Naive B cell (primary cell): ENCODE measurements at places on chromosomes 7 and 10. TPM values are rescaled to one million over a fixed set of nuclear protein-coding genes. Genes with fewer than 3 reads are reported as not detected.

GRCh38 chr7:93890464-93891068 lies at the start of gene TFPI2:
Gene TFPI2 (minus strand): TSS chr7:93890753. CDS start chr7:93890678, 75 bp downstream.
- peak; percentile 9 for DNase-seq

DNA sequence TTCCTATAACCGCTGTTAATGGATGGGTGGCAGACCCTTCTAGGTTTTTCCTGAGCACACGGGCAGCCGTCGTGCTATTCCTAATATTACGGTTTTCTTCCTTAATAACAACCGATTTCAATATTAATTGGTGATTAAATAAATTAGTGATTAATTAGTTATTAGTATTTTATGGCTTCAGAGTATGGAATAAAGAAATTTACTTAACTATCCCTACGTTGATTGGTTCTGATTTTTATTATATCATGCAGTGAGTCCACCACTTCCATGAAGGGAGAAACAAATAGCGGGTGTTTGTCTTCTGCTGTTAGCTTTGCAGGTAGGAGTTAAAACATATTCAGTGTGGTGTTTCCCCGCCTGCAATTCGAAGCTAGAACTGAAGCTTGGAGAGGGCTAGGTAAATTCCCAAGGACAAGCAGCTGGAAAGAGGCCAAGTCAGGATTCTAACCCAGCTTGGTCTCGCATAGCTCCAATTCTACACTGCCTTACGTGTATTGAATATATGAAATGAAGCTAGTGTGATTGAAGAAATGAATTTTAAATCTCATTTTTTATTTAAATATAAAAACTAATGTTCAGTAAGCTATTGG lies 928 bp upstream of the CSTF2T start:
- peak; percentile 6 for DNase-seq

DNA sequence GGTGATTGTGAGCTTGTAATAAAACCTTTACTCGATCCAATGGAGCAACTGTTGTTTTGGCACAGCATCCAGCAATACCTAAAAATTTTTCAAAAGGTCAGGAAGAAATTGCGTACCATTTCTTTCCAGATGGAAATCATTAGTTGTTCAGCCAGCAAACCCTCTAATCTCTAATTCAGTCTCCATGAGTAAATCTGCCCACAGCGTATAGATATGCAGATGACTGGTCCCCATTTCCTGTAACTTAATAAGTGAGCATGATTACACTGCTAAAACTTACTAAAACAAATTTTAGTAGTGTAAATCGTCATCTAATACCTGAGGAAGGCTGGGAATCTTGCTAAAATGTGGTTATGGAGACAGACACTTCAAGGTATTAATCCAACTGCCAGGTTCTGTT lies 10.6 kb downstream of the SLC25A16 start:
- no peak for DNase-seq

- DNase-seq, result no peak
Observed at GRCh38 chr7:47265621-47266020, 316.3 kb downstream of the TNS3 start.

DNA sequence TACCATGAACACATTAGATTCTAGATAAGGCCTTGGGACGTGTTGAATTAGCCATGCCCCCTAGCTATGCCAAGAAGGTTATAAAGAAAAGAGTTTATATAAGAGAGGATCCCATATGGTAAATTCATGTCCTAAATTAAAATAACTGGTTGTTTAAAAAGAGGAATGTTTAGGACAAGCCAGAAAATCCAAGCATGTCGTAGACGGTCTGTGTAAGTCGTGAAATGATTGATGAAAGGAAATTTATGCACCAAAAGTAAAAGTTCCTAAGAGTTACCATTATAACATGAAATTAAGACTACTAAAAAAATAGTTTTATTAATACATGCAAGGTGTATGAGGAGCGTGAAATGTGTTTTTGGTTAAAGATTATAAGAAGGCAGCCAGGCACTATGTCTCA lies 624.9 kb downstream of the ARL4A start:
- DNase-seq, result no peak

DNA sequence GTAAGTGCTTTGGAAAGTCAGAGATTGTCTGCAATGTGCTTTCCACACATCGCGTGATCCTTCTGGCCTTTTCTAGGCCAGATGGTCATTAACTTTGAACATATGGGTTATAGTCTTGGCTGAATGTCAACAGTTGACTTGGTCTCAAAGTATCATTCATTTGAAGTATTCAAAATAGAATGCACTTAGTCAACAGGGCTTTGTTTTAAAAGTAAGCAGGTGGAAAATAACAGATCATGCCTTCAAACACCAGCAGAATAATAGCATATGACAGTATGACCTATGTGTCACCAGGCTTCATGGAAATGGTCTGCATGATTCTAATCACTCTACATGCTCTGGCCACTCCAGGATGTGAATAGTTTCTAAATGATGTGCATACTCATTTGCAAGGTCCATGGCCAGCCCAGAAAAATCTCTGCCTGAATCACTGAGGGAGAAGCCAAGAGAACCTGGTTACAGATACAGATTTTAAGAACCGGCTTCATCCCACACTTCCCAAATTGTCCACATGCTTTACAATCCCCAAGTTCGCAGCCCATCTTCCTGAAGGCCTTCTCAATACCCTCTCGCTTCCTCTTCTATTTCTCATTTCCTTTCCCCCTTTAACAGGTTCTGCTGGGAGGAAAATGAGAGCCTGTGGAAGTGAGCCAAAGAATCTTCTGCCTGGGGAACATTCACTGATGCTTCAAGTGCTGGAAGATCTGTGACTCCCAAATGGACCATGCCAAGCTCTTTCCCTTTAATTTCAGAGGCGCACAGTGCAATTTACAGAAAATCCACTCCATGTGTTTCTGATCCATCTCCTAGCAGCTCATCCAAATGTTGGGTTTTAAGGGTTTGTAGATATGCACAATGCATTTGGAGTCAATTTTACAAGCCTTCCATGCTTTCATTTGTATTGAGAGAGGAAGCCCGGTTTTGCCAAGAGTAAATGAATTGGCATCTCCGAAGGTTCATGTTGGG lies 122.8 kb upstream of the GDF10 start:
- DNase-seq, result no peak

GRCh38 chr10:74246495-74246894 lies 95.5 kb downstream of the ADK start:
- no peak for DNase-seq

DNA sequence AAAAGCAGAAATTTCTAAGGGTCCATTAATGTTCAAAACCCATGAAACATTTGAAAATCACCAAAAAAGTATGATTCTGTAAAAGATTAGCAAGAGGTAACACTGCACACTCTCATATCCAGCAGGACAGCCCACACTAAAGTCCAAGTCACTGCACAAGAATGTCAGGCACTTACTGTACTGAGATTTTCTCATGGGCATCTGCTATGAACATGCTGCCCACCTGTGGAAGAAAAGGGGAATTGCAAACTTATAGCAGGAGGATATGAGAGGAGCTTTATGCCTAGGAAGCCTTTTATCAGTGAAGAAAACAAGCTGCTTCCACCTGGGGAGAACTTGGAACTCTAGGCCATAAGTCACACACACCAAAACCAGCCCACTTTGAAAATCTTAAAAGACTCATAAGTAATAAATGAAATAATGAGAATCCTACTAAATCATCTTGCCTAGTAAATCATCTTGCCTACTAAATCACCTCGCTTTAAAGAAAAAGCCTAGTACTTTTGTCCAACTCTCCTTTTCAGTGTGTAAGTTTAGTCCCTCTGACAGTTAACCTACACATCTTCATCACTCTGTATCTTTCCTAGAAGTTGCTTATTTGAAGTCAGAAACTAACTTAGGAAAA lies 46.1 kb downstream of the ARMH3 start:
- peak; percentile 71 for DNase-seq

- no peak for DNase-seq
Observed at GRCh38 chr7:157927313-157927925, 590.6 kb downstream of the DNAJB6 start.

- DNase-seq, result no peak
Observed at GRCh38 chr10:44571701-44572100, 186.8 kb upstream of the CXCL12 start.

KCTD7 gene
- polyA plus RNA-seq, result 8.6 TPM

PRKG1 gene
- polyA plus RNA-seq, result not detected

GRCh38 chr7:97001221-97001620 lies 4.1 kb upstream of the DLX6 start:
- DNase-seq, result no peak

DNA sequence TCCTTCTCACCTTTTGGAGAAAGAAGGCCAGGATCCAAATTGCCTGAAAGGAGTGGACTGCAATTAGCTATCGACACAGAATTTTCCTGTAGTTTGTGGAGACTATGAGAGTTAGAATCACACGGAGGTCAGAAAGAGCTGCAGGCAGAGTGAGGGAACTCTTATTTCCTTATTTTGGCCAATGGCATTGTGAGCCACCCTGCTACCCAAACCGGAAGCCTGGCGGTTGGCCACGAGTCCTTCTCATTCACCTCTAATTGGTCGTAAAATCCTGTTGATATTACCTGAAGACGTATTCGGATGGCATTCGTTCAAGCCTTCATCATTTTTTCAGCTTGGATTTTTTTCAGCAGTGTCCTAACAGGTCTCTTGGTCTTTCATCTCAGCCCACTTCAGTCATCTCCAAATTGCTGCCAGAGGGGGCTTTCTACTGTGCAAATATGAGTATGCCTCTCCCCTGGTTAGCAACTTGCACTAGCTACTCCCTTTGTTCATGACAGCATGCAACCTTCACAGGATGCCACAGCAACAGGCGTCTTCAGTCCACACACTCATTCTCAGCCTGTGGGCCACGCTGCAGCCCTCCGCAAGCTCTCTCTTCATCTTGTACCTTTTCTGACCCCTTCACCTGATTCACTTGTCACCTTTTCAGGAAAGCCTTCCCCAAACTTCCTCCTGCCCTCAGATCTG lies 66.9 kb downstream of the GATA3 start:
- no peak for DNase-seq

DNA sequence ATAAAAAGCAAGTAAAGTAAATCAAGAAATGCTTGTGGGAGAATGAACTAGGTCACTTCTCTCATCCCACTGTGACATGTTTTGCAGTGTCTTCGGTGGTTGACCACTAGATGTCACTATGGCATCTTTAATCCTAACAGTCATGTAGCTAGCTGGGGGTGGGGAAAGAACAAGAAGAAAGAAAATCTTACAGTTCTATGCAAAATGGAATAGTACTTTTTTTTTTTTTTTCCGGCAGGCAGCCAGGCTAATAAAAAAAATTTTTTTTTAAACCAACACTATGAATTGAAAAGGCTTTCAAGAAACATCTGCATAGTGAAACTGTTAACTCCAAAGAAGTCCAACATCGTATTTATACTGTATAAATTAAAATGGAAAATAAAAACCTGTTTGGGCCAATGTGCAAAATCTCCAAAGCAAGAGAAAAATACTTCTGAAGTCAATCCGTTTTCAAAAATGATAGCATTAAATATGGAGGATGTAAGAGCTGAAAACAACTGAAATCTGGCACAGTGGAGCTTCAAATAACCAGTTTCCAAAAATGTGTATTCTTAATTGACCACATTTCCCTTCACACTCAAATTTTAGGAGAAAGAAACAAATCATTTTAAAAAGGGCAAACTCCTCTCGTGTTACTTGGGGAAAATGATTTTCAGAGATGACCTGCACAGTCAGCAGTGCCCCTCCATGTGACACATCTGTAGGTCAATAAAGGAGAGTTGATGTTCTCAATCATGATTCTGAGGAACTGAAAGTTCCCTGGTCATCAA lies 38.5 kb downstream of the CDK1 start:
- peak; percentile 48 for DNase-seq

- no peak for DNase-seq
Observed at GRCh38 chr10:100357059-100357858, 10.2 kb downstream of the SCD start.

CRHR2 gene
- polyA plus RNA-seq, result not detected

DNA sequence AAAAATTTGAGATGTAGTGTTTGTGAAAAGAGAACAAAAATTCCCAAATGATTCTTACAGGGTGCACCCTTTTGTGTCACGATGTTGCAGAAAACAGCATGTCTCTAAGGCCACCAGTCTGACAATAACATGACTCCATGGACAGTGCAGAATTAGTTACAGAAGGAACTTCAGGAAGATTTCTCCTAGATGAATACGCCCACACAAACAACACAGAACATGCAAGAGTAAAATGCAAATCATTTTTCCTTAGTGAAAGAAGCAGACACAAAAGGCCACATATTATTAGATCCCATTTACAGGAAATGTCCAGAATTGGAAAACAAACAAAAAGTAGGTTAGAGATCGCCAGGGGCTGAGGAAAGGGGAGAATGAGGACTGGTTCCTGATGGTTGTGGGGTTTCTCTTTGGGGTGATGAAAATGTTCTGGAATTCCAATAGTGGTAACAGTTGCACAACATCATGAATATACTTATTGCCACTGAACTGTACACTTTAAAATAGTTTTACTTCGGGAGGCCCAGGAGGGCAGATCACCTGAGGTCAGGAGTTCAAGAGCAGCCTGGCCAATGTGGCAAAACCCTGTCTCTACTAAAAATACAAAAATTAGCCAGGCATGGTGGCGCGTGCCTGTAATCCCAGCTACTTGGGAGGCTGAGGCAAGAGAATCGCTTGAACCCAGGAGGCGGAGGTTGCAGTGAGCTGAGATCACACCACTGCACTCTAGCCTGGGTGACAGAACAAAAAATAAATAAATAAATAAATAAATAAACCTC lies 10.2 kb downstream of the ZC3HAV1 start:
- no peak for DNase-seq

DNA sequence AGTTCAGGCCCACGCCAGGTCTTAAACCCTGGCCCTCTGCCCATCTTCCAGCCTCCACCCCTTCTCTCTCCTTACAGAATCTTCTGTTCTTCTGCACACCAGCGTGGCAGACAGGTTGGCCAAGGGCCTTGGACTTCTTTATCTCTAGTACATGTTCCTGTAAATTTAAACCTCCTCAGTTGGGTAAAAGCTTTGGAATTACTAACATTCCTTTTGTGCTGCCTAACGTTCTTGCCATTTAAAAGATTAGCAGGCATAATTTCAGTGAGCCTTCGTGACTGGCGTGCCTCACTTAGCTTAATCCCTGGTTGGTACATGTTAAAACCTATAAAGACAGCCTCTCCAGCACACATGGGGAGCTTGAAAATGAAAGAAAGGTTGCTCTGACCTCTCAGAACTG lies 192.2 kb downstream of the CUX1 start:
- DNase-seq, result no peak

DNA sequence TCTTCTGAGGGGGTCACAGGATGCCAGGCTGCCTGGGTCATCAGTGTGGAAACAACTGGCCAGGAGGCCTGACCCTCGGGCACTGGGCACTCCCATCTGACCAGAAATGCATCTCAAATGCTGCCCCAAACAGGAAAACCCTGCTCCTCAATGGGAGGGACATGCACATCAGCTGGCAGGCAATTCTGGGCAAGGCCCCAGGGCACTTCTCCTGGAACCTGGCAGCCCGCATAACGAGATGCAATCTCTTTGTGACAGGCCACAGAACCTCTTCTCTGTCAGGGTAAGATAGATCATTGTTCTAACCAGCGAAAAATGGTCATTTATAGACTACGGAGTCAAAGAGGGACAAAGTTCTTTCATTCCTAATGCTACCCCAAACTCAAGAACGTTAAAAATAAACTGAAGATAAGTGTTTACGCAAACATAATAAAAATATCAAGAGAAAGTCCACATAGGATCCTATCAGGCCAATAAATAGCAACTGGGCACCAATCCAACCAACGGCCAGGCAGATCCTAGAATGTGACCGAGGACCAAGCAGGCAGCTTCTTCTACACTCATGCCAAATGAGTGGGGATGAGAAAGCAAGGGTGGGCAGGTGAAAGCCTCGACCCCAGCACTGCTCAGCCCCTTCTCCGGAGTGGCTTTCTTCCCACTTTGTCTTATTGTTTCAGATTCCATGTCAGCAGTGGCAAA lies 212.3 kb downstream of the TCERG1L start:
- no peak for DNase-seq
